ENCODE measurements at places on chromosomes 2 and 18. TPM values are rescaled to one million over a fixed set of nuclear protein-coding genes. Genes with fewer than 3 reads are reported as not detected.

DNA sequence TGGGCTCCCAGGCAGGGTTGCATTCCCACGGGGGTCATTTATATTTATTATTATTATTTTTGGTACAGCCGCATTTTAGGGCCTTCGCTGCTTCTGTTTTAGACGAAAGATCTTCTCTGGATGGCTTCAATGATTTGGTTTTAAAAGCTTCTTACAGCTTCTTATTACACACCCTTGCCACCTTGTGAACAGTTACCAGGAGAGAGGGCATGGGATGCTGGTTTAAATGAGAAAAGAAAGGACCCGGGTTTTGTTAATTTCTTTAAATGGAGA, 1.7 kb downstream of the SH3RF3 start:
- no peaks in the 10 kb centered on the region for H3K36me3 ChIP-seq
- H3K4me1 ChIP-seq, result peaks cover 8% of the 10 kb centered on the region
- DNase-seq, result no peak
- peak overlapping the region; percentile 63 for H3K4me3 ChIP-seq
- no peaks in the 10 kb centered on the region for H3K27me3 ChIP-seq
- H3K27ac ChIP-seq, result no peak overlapping the region

- DNase-seq, result no peak
- H3K4me1 ChIP-seq, result peaks cover 9% of the 10 kb centered on the region
- H3K27me3 ChIP-seq, result no peaks in the 10 kb centered on the region
- peak overlapping the region; percentile 95 for H3K27ac ChIP-seq
- H3K36me3 ChIP-seq, result no peaks in the 10 kb centered on the region
These were observed 951 bp downstream of the EN1 start for GRCh38 chr2:118846442-118846952.

UPP2 gene
- total RNA-seq, result not detected

GRCh38 chr2:154386186-154386585, 312.3 kb upstream of the KCNJ3 start:
- H3K27ac ChIP-seq, result no peak overlapping the region
- no peak for DNase-seq
- no peaks in the 10 kb centered on the region for H3K36me3 ChIP-seq
- H3K4me3 ChIP-seq, result no peak overlapping the region
- H3K27me3 ChIP-seq, result no peaks in the 10 kb centered on the region

CELF4 gene
- not detected for total RNA-seq

SPP2 gene
- total RNA-seq, result not detected

SERPINB4 gene
- not detected for total RNA-seq

DNA sequence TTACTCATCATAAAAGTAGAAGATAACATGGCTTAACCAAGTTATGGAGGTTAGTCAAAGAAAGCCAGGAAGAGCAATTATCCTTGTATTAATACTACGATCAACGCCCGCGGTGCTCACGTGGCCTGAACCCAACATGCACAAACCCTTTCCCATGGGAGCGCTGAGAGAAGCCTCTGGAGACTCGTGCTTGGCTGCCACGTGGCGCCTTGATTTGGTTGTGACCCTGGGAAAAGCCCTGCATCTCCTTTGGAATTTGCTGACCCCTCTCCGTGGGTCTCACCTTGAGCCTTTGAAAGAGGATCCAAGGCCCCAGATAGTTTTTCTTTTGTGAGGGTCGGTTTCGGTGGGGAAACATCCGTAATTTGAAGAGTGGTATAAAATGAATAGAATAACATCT, 255.6 kb downstream of the DCDC2C start:
- no peak overlapping the region for H3K27ac ChIP-seq
- no peaks in the 10 kb centered on the region for H3K27me3 ChIP-seq
- no peak overlapping the region for H3K4me3 ChIP-seq
- DNase-seq, result no peak
- no peaks in the 10 kb centered on the region for H3K36me3 ChIP-seq

- DNase-seq, result no peak
- peaks cover 19% of the 10 kb centered on the region for H3K4me1 ChIP-seq
- H3K27me3 ChIP-seq, result no peaks in the 10 kb centered on the region
- H3K36me3 ChIP-seq, result no peaks in the 10 kb centered on the region
- H3K27ac ChIP-seq, result no peak overlapping the region
These were observed 163.5 kb downstream of the GLI2 start for GRCh38 chr2:120898961-120899750.

GRCh38 chr2:3253913-3254441, 123.6 kb downstream of the EIPR1 start:
- H3K36me3 ChIP-seq, result no peaks in the 10 kb centered on the region
- H3K4me3 ChIP-seq, result no peak overlapping the region
- H3K4me1 ChIP-seq, result no peaks in the 10 kb centered on the region
- no peak for DNase-seq
- H3K27ac ChIP-seq, result no peak overlapping the region
- no peaks in the 10 kb centered on the region for H3K27me3 ChIP-seq

SEMA4C gene
- 3.2 TPM for total RNA-seq

- no peaks in the 10 kb centered on the region for H3K27me3 ChIP-seq
- H3K27ac ChIP-seq, result no peak overlapping the region
- H3K4me3 ChIP-seq, result peak overlapping the region; percentile 23
- no peaks in the 10 kb centered on the region for H3K36me3 ChIP-seq
These were observed 60.8 kb downstream of the ST3GAL5 start for GRCh38 chr2:85827879-85828569.

All from gastrocnemius medialis (tissue), 4 donors.